Upper lobe of right lung (tissue), 1 donor: ENCODE measurements at places on chromosomes 16 and 17.
A peak's percentile ranks its signal among the peaks of the same experiment; 100 is the strongest.

DNA sequence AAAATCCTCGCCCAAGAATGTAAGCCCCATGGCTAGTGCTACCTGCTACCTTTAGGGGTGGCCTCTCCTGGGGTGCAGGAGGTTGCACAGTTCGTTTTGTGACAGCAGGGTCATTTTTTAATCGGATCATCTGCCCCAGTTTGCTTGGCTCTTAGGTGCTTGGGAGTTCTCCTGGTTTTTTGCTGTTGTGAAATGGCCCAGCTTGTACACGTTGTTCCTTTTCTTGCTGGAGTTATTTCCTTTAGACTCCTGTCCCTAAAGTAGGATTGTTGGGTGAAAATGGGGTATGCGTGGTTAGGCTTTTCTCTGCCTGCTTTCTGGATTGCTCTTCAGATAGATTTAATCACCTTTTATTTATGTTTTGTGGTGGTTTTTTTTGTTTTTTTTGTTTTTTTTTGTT is 25.8 kb downstream of the ABCC1 start:
- DNase-seq: no peak

DNA sequence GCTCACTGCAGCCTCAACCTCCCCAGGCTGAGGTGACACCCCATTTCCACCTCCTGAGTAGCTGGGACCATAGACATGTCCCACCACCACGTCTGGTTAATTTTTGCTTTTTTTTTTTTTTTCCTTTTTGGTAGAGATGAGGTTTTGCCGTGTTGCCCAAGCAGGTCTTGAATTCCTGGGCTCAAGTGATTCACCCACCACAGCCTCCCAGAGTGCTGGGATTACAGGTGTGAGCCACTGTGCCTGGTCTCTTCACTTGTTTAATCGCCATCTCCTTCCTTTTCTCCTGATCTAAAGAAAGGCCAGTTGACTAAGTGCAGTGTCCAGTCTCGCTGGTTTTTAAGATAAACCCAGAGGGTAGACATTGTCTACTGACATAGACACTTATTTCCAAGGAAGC is 152.0 kb downstream of the C16orf95 start:
- no peak for DNase-seq

DNA sequence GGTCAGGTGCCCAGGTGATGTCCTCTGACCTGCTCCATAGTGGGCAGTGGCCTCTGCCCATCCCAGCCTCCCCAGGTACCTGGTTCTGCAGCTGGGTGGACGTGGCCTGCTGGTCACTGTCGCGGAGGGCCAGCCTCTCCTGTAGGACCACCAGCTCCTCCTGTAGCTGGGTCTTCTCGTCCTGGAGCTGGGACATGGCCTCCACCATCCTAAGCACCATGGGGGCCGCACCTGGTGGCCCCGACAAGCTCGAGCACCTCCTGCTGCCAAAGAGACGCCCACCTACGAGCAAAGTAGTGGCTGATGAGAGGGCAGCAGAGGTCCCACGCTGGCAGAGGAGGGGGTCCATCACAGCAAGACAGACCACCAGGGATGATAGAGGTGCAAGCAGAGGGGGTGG is 16.9 kb downstream of the KIFC3 start:
- DNase-seq: no peak

- no peak for DNase-seq
Observed at GRCh38 chr17:67605256-67605912, 112.4 kb upstream of the NOL11 start.

DNA sequence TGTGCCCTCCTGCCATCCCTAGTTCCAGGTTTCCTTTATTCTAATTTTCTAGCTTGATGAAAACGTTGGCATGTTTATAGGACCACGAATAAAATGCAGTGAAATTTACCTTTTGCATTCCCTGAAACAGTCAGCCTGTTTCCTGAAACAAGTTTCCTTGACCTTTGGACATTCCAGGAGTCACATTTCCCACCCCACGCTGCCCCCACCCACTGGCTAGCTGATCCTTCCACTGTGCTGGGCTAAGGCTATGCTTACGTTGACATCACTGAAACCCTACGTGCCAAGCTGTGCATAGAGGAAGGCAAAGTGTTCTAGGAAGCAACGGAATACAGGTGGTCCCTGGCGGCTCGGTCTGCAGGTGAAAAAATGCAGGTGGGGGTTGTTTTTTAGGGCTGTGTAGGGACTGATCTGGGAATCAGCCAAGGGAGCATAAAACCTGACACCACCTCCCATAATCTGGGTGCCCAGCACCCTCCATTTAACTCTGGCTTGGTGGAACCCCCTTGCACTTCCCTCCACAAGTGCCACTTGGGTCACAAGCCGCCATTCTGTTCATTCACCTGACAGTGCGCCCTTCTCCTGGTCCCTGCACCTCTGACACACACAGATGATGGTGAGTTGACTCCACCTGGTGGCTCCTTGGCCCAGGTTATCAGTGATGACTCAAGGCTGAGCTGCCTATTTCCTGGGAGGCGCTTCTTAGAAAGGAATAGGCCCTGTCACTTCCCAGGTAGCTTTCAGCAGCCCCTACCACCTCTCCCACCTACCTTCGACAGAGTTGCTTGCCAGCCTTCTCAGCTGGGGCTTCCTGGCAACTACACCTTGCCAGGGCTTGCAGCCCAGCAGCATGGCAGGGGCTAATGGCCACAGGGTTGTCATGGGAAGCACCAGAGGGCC is 83.7 kb downstream of the N4BP1 start:
- DNase-seq: peak; percentile 43

GRCh38 chr17:16929757-16930520 is 42.0 kb downstream of the TNFRSF13B start:
- DNase-seq: peak; percentile 49

DNA sequence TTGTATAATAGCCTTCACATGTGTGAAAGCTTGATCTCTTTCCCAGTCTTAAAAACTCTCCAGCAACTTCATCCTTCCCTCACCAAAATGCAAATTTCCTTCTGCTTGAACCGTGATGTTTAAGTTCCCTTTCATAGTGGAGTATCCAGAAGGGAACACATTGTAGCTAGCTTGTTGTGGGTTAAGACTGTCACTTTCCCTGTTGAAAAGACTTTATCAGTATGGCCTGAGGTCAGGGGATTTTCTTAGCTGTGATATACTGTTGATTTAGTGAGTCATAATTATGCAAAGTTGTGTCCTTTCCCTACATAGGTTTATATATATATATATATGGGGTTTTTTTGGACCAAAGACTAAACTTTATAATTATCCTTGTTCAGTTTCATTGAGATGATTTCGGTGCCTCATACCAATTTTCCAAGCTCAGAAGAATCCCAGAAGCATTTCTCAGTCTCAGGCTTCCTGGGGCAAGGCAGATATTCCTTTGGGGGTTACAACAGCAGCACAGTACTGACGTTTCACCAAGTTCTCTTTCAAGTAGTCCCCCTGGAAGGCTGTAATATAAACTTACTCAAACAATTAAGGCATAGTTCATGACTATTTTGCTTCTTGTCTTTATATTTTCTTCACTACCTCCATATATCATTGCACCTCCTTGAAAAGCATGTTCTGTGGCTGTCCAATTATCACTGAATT is 35.7 kb downstream of the ESRP2 start:
- DNase-seq: no peak
